ENCODE measurements at places on chromosomes 16 and 17. TPM values are rescaled to one million over a fixed set of nuclear protein-coding genes. Genes with fewer than 3 reads are reported as not detected.

The SLC35G6 gene
- not detected for total RNA-seq

- no peaks in the 10 kb centered on the region for H3K36me3 ChIP-seq
- no peak overlapping the region for H3K27ac ChIP-seq
- no peak overlapping the region for H3K4me3 ChIP-seq
These were observed 45.1 kb upstream of the DNAH9 start for GRCh38 chr17:11553135-11553534.

DNA sequence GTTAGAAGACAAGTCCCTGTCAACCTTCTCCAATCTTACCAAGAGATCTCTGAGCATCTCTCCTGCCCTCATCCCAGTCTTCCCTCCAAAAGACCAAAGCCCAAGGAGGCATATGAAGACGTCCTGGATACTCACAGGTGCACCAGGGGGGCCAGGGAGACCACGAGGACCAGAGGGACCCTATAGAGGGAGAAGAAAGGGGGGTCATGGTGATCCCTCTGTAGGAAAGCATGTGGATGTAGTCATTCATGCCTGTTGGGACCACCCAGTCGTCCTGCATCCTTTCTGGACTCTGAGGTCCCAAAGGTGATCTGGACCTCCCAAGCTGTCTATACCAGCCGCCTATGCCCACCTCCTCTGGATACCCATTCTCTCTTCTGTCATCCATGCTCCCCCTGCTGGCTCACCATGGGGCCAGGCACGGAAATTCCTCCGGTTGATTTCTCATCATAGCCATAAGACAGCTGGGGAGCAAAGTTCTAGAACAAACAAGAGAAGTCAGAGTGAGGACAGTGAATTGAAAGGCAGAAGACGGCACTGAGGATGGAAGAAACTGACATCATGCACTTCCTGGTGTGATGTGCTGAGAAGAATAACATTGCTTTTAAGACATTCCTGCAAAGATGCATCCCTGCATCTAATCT lies 3.3 kb downstream of the COL1A1 start:
- peak overlapping the region; percentile 84 for H3K27ac ChIP-seq
- peak; percentile 61 for DNase-seq
- no peak overlapping the region for H3K4me3 ChIP-seq
- peaks cover 26% of the 10 kb centered on the region for H3K36me3 ChIP-seq

DNA sequence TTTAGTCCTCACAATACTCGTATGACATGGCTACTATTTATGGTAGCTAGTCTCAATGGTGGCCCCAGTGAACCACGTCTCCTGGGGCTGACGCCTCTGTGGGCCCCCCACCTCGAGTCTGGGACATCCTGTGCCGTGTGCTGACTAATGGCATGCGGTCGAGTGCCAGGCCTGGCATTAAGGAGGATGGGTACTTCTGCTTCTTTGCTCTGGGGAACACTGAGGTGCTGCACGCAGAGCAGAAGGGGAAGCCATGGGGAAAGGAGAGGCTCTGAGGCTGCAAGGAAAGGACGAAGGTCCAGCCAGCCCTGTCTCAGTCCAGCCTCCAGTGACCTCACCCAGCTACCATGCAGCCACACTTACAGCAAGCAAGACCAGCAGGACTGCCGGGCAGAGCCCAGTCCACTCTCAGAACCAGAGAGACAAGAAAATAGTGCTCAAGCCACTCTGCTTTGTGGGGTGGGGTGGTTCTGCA lies 5.7 kb upstream of the MPRIP start:
- H3K27ac ChIP-seq, result peak overlapping the region; percentile 70
- no peak overlapping the region for H3K4me3 ChIP-seq
- no peaks in the 10 kb centered on the region for H3K36me3 ChIP-seq
- H3K4me1 ChIP-seq, result peaks cover 26% of the 10 kb centered on the region
- no peaks in the 10 kb centered on the region for H3K27me3 ChIP-seq

DNA sequence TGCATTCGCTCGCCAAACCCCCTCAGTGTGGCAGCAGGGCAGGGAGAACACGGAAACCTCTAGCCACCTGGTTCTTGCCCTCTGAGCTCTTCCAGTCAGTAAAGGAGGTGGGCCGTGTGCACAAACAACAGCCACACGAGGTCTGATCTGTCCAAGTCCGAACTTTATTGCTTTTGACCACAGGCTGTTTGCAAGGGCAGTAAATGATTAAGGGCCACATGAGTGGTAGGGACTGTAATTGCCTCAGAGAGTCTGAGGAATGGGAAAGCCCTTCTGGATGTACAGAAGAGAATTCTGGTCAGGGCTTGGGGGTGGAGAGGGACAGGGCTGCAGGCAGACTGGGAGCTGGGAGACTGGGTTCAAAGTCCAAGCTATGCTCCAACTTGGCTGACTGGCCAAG lies 75.7 kb upstream of the LHX1 start:
- no peak overlapping the region for H3K4me3 ChIP-seq
- no peak overlapping the region for H3K27ac ChIP-seq
- H3K4me1 ChIP-seq, result no peaks in the 10 kb centered on the region
- DNase-seq, result no peak
- H3K27me3 ChIP-seq, result peaks cover 61% of the 10 kb centered on the region

DNA sequence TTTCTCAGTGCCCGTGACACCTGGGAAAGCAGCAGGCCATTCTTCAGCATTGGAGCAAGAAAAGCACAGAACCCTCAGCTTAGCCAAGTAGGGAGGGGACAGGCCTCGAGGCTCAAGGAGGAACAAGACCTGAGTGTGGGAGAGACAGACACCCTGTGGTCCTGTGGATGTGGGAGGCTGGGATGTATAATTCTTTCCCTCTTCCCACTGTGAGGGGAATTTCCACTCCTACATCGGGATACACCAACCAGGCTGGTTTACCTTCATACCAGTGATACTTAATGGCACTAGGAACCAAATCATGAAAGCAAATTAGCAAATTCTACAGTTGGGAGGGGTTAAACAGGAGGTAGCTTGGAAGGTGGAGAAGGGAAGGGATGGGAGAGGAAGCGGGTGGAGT lies 41.7 kb downstream of the LYRM1 start:
- DNase-seq, result no peak
- H3K4me3 ChIP-seq, result no peak overlapping the region
- no peaks in the 10 kb centered on the region for H3K27me3 ChIP-seq
- no peak overlapping the region for H3K27ac ChIP-seq
- no peaks in the 10 kb centered on the region for H3K36me3 ChIP-seq
- H3K4me1 ChIP-seq, result no peaks in the 10 kb centered on the region
